DMS53 (cell line): ENCODE measurements at places on chromosomes 1 and 21.

- peak; percentile 79 for DNase-seq
Measured at GRCh38 chr1:32394890-32395432, 720 bp upstream of the BSDC1 start.

DNA sequence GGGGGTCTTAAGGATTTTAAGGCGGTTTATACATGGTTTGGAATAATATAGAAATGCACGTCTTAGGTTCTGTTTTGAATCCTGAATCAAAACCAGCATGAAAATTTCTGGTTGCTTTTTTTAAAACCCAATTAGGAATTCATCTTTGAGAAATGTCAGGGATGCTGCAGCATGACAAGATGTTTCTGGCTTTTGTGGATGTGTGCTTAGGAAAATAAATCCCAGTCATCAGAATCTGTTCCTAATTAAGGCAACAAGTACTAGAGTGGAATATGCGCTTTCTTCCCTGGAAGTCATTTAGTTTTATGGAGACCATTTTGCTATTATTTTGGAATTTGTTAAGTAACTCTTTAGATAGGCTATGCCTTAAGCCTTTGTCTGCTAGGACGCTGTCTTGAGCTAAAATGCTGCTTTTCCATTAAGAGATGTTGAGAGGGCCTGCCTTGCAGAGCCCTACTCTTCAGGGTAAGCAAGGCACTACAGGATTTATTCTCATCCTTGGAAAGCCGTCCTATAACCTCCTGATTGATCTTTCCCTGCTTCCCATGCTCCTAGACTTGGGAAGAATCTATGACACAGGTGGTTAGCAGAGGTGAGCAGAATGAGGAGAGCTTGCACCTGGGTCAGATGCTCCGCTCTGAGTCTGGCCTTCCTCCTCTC lies 332.8 kb downstream of the DISC1 start:
- no peak for DNase-seq

GRCh38 chr1:7971024-7971423 lies 9.5 kb downstream of the PARK7 start:
- no peak for DNase-seq

DNA sequence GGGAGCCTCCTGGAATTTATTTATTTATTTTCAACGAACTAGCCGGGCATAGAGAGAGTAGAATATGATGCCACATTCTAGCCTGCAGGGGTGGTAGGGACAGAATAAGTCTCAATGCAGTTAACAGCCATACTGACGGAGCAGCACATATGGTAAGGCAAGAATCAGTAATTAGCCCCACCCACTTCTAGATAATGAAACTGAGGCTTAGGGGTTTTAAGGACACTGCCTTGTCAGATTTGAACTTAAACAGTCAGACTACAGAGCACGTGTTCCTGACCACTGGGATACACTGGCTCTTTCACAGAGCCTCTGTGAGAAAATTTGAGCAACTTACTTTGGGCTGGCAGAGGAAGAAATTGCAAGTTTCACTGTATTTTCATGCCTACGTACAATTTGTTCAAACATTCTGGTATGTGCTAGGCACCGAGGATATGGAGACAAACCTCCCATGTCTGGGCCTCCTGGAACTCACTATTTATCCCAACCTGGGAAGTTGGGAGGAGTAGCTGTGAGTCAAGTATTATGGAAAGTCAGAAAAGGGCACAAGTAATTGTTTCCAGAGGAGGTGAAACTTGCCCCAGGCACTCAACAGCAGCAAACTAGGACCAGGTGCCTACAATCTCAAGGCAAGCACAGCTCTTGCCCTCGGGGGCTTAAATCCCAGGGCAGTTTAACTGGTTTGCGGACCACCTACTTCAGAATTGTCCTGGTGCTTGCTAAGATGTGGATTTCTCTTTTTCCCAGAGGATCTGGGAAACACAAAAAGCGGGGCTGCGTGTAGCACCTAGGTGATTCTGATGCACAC lies 1.6 kb upstream of the CLIC4 start:
- no peak for DNase-seq

DNA sequence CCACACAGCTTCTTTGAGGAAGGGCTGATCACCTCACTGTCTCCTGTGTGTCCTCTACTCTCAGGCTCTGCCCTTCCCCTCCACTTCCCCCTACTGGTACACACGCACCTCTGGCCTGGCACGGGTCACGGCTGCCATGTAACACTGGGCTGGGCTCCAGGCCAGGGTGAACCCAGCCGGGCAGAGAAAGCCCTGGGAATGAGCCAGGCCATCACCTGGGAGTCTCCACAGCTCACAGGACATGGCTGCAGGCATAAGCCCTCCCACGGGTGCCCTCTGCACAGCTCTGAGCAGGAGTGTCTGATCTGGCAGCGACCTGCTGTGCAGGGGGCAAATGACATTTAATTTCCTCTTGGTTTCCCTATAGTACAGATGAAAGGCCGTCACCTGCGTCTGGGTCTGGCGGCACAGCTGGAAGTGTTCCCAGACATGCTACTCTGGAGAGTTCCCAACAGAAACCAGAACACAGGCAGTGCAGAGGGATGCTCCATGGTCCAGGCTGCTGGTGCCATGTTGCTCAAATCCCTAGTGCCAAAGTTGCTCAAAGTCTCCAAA lies 61.2 kb downstream of the ERI3 start:
- peak; percentile 91 for DNase-seq

DNA sequence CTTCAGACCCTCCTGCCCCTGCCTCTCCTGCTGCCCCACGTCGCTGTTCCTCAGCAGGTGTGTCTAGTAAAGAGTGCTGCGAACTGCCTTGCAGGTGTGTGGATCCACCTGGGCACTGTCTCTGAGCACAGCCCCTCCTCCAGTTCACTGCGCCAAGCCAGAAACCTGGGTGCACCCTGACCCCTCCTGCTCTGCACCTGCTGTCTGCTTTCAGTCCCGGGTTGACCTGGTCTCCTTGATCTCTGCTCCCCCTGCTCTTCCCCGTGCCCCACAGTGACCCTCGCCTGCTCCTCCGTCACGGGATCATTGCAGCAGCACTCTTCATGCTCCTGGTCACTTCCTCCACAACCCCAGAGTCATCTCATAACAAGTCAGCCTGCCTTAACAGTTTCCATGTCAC lies 6.5 kb downstream of the A3GALT2 start:
- DNase-seq, result no peak

GRCh38 chr1:9726905-9727595 lies 75.5 kb downstream of the PIK3CD start:
- peak; percentile 68 for DNase-seq

DNA sequence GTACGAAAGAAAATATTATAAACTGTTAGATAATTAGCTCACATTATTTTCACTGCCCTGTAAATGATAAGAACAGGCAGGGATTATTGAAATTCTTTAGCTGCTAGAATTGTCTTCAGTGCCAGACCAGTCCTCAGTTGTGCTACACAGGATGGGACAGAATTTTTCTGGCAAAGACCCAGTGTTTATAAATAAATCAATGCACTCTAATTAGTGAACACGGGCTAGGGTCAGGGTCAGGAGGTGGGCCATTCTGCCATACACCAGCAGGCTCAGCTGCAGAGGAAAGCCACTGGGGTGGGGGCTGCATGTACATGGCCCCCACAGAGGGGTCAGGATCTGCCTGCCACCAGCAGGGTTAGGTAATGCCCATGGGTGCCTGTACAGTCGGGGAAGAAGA lies 6.4 kb downstream of the BCAR3 start:
- no peak for DNase-seq
